ENCODE measurements at places on chromosomes 2 and 18.

- no peak for DNase-seq
Measured at GRCh38 chr18:5891854-5892215, 3.5 kb downstream of the TMEM200C start.

DNA sequence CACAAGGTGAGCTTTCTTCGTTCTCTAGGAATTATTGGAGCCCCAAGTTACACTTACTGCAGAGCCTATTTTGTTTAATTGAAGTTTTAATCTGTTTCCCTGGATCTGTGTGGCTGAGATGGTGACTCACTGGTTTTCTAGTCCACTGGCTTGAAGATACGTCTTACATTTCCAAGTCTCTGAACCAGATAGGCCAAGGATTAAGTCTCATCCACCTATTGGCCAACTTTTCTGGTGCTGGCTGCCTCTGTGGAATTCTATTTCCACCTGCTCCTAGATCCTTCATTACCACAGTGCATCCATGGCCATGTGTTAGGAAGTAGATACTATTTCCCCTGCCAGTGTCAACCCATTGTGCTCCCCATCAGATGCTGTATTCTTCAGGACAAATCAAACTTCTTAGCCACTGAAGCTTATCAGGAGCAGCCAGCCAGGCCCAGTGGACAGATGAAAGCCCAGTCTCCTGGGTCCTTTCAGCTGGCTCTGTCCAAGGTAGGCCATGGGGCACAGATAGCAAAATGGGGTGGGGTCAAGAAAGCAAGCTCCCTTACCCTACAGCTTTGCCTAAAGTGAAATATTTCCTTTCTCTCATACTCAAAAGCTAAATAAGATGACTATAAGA, 198.8 kb upstream of the TCF4 start:
- no peak for DNase-seq

- no peak for DNase-seq
Measured at GRCh38 chr2:44077942-44078511, 82.2 kb upstream of the LRPPRC start.

DNA sequence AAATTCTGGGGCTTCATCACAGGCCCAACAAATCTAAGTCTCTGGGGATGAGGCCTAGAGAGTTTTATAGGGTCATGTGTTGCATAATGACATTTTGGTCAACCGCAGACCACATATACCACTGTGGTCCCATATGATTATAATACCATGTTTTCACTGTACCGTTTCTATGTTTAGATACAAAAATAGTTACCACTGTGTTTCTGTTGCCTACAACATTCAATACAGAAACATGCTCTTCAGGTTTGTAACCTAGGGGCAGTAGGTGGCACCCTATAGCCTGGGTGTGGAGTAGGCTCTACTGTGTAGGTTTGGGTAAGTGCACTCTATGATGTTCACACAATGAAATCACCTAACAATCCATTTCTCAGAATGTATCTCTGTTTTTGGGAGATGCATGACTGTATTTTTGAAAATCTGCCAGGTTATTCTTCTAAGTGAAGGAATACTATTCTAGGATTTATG, 485.2 kb downstream of the PTPRM start:
- DNase-seq, result no peak

GRCh38 chr2:221422516-221423209, 149.4 kb downstream of the EPHA4 start:
- no peak for DNase-seq

GRCh38 chr2:169977530-169977929, 150.3 kb downstream of the UBR3 start:
- DNase-seq, result no peak

GRCh38 chr2:60292242-60292641, 261.2 kb downstream of the BCL11A start:
- no peak for DNase-seq

- no peak for DNase-seq
Measured at GRCh38 chr18:10454681-10455557, 484 bp downstream of the APCDD1 start.

DNA sequence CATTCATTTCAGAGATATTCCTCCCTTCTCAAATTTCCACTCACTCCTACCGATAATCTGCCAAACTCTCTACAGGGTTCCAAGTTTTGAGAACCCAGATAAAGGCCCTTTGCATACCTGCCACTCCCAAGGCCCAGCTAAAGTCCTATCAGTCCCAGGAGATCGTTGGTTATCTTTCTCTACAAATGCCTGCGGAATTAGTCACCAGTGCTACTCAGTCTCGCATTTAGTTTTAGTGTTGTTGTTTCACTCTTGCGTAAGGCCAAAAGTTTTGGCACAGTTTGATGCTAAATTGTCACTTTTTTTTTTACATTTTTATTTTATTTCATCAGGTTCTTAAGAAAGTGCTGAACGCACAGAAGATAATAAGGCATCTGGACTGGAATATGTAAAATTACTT, 29.2 kb upstream of the SETBP1 start:
- no peak for DNase-seq

DNA sequence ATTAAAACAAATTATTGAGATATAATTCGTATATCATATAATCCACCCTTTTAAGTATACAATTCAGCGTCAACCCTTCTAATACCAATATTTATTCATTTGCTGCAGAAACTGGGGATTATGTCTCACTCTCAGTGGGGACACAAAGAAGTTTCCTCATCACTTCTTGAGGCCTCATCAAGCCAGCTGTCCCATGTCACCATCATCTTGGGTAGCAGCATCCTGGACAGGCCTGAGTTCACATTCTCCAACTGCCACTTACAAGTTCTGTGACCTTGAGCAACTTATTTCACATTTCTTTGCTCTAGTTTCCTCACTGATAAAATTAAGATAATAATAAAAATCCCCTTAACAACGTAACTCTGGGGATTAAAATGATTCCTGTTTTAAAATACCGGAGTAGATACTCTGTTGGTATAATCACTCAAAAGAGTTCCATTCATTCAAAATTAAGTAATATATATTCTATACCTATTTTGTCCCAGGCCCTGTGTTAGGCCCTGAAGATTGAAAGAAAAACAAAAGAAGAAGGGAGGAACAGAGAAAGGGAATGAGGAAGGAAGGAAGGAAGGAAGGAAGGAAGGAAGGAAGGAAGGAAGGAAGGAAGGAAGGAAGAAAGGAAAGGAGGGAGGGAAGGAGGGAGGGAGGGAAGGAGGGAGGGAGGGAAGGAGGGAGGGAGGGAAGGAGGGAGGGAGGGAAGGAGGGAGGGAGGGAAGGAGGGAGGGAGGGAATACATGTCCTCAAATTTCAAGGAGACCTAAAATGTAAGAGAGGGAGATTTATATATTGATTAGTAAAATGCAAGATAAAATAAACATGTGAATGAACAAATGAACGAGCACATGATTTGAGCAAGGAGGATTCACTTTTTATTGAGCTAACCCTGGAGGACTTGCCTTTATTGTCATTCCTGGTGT, 42.4 kb downstream of the NCKAP5 start:
- no peak for DNase-seq

- DNase-seq, result no peak
Measured at GRCh38 chr2:188277786-188278185, 13.9 kb upstream of the GULP1 start.

DNA sequence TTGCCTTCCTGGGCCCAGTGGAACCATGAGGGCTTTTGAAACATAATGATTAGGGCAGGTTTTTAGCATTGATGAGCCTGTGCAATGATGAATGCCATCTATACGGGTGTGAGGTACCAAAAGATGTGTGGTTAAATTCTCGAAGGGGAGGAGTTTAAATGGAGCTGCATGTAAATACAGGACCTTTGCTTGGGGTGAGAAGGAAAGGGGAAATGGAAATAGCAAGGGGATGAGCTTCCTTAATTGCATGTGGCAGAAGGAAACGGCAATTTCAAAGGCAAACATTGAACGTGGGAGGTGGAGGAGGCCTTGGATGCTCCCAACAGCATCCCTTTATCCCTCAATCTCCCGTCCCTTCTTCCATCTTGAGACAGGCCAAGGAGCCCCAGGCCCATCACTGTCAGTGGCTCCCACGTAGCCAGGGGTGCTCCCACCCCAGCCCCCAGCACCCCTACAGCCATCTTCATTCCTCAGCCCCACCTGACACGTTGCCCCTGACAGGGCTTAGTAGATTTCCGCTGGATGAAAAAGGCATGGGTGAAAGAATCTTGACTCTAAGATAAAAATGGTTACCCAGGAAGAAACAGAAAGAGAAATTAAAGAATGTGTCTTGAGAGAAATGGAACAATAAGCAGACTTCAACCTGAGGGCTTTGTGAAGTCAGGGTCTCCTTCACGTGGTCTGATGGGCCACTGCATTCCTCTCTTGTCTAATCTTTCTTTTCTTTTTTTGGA, 32.5 kb downstream of the INPP5D start:
- no peak for DNase-seq

GRCh38 chr2:217165547-217165946, 305.7 kb upstream of the TNP1 start:
- no peak for DNase-seq

GRCh38 chr18:63963615-63964256, 6.1 kb upstream of the SERPINB8 start:
- DNase-seq, result no peak

DNA sequence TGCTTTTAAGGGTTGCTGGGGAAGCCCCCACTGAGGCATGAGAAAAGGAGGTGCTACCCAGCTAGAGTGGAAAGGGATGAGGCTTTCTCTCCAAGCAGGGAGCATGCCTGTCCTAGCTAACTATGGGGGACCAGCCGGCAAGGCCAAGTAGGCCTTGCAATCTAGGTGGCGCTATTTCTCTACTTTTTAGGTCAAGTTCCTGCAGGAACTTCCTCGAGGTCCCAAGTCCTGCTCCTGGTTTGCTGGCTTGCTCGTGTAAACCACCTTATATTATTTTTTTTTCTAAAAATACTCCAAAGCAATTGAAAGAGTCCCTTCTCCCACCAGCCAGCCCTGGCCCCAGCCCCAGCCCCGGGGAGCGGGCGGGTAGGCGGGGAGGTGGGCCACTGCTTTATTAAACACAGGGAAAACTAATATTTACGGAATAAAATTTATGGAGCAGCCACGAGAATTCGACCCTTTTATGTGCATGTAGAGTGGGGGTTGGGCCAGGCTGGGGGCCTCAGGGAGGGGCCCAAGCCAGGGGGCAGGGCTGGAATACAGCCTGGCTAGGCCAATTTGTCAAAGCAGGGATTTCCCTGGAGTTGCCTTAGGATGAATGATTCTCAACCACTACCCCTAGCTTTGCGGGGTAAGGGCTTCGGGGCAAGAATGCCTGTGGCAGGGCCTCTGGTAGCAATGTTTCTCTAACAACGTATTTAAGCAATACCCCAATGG, 12.8 kb upstream of the IHH start:
- peak; percentile 64 for DNase-seq

- no peak for DNase-seq
Measured at GRCh38 chr2:225614915-225615314, 215.4 kb downstream of the NYAP2 start.

DNA sequence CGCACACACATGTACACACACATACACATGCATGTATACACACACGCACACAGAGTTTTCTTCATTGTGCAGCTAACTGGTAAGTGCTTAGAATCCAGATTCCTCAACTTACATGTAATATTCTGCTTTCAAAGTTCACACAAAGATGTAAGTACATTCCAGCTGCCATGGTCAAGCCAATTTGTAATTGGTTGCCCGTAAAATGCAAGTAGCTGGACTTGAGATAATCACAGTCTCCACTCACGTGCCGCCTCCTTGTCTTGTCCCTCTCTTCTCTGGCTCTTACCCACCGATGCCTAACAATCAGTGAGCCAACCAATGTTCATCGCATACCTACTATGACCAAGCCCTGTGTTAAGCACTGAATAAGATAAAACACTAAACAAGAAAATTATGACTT, 77.8 kb downstream of the SOCS6 start:
- no peak for DNase-seq

DNA sequence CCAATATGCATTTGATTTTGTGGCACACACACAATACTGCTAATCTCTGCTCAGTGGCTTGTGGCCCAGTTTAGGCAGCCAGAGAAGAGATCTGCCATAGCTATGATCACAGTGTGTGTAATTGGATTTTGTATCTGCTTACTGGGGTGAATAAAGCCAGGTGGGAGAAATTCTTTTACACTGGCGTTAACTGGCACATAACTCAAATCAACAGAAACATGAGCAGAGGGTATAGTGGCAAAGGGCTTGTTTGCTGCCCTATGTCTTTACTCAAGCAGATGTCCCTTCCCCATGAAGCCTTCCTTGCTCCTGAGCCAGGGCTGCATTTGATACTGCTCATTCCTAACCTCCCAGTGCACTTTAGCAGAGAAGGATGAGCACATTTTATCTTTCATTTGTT, 28.5 kb downstream of the STON1 start:
- no peak for DNase-seq

DNA sequence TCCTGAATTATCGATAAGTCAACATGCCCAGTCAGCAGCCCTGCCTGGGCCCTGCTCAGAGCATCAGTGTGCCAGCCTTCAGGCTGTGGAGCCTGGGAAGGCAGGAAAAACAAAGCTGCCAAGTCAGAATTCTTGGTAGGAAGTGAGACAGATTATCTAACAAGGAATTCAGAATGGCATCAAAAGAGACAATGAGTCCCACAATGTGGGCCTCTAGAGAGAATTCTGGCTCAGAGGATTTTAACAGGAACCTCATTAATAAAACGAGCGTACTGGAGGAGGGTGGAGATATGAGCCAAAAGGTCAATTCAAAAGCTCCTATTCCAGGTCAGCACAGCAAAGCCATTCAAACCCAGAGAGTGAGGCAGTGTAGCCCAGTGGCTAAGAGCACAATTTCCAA, 327.6 kb upstream of the MMADHC start:
- no peak for DNase-seq

DNA sequence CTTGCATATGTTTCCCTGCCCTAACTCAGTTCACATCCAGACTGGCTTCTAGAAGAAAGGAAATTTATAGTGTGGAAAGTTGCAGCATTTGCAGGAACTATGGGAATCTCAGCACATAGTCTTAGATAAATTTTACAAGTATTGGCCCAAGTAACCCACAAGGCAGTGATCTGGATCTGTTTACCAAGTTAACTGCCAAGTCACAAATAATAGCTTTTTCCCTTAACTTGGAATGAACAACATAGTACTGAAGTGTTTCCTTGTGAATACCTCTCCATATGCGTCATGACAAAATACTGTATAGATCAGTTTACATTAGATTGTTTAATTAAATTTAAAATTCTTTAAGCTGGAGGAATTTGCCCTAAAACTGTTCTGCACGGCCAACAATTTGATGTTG, 255.8 kb upstream of the EPAS1 start:
- no peak for DNase-seq

DNA sequence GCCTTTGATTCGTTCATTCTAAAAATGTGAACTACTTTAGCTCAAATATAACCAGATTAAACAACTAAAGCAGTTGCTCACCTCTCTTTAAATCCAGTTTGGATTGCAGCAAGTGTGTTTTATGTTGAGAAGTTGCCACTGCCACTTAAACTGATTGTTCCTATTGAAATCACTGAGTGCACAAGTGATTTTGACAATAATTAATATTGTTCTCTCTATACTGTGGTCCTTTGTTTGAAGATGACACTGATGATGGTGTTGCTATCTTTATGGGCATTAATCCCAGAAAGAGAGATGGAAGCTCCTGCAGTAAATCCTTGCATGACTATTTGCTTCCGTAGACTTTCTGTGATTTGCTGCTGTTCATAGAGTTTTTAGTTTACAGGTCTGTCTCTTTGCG, 251.4 kb upstream of the ZEB2 start:
- DNase-seq, result no peak

Data from BE2C (cell line).